ENCODE measurements at places on chromosomes 5 and 9.

DNA sequence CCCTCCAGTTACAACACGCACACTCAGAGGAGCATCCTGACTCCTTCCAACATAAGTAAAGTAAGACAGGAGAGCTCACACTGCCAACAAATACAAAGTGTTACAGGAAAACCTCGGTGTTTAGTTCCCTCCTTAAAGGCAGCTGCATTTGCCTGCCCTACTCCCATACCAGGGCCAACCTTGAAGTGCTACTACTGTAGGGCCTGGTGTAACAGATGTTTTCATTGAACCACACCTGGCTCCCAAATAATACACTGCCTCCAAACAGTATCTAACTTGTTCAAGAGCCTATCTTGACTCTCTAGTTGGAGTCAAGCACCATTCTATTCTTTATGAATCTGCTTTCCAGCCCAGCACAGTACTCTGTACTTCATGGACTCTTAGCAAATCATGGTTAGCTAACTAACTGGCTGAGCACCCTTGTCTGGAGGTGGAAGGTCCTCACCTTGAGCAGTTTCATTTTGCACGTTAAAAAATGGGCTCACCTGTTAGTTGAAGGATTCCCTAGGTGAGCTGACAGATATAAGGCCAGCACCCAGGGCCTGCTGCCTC, 34.6 kb downstream of the TTC39B start:
- no peak for DNase-seq

DNA sequence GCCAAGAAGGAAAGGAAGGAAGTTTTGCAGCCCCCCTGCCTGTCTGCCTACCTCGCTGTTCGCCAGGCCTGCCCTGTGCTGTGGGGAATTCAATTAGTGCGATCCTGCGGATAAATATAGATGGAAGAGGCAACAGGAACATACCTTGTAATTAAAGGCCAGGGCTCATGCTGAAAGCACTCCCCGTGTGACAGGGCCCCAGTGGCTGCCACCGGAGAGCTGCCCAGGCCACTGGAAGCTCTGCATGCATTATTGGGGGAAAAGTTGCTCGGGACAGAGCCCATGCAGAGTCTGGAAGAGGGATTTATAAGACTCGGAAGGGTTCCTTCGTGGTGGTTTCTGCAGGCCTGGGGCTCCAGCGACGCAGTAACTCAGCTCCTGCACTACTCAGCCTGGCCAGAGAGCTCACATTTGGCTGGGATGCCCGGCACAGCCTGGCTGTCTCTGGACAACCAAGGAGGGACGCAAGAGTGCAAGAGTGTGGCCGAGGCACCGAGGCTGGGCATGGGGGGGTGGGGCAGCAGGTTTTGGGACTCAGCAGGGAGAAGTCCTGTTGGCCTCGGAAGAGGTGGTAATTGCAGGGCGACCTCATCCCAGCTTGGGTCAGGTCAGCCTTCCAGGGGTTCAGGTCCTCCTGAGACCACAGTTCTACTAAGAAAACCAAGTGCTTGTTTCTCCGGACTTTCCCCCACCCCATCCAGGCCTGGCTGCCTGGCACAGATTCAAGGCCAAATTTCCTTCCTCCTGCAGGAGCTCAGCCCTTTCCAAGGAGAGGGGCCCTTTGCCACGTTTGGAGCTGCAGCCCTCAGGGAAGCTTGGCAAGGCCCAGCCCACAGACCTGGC, 68.1 kb upstream of the GGTA1 start:
- DNase-seq: no peak

- DNase-seq: no peak
Measured at GRCh38 chr5:149617760-149618306, 36.5 kb downstream of the ARHGEF37 start.

DNA sequence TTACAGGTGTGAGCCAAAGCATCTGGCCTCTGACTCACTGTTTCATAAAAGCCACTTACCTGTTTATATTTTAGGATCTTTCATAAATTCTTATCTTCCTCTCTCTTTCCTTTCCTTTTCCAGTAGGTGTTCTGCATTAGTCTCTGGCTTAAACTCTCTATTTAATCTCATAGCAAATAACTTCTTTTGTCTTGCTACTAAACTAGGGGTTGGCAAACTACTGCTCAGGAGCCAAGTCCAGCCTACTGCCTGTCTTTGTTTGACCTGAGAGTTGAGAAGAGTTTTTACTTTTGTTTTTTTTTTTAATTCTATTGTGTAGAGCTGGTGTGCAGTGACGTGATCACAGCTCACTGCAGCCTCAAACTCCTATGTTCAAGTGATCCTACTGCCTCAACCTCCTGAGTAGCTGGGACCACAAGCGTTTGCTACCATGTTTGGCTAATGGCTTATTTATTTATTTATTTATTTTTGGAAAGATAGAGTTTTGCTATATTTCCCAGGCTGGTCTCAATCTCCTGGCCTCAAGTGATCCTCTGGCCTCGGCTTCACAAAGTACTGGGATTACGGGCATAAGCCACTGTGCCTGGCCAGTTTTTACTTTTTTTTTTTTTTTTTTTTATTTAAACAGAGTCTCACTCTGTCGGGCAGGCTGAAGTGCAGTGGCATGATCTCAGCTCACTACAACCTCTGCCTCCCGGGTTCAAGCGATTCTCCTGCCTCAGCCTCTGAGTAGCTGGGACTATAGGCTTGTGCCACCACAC, 5.4 kb upstream of the NDFIP1 start:
- no peak for DNase-seq

- DNase-seq: no peak
Measured at GRCh38 chr5:154589511-154589910, 111.5 kb upstream of the HAND1 start.

- DNase-seq: no peak
Measured at GRCh38 chr5:59067956-59068656, 485.2 kb downstream of the RAB3C start.

DNA sequence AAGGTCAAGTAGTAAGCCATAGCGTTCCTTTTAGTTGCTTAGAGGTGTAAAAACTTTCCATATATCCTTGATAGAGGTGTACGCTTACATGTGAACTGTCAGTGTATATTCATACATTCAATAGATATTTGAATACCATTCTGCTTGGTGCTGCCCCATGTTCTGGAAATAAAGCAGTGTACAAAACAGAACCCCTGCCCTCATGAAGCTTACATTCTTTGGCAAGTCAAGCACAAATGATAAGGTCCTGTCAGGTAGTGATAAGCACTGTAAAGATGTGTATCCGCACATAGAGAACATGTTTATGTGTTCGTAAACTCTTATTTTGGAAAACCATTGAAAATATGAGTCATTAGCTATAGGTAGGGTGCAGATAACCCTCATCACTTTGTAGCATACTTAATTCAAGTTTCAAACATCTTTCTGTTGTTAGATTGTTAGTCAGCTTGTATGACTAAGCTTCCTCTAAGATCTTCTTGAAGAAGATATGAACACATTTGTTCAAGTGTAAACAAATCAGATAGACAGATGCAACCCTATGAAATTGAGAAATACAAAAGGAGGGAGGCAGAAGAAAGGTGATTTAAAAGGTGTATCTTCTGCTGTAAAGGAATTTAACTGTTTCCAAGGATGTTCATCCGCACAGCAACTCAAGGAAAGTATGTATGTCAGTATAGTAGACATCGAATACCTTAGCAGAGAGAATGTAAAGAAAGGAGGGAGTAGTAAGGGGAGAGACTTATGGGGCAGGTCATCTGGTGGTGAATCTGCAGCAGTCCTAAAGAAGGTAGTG, 1.6 kb downstream of the GTF3C4 start:
- no peak for DNase-seq

DNA sequence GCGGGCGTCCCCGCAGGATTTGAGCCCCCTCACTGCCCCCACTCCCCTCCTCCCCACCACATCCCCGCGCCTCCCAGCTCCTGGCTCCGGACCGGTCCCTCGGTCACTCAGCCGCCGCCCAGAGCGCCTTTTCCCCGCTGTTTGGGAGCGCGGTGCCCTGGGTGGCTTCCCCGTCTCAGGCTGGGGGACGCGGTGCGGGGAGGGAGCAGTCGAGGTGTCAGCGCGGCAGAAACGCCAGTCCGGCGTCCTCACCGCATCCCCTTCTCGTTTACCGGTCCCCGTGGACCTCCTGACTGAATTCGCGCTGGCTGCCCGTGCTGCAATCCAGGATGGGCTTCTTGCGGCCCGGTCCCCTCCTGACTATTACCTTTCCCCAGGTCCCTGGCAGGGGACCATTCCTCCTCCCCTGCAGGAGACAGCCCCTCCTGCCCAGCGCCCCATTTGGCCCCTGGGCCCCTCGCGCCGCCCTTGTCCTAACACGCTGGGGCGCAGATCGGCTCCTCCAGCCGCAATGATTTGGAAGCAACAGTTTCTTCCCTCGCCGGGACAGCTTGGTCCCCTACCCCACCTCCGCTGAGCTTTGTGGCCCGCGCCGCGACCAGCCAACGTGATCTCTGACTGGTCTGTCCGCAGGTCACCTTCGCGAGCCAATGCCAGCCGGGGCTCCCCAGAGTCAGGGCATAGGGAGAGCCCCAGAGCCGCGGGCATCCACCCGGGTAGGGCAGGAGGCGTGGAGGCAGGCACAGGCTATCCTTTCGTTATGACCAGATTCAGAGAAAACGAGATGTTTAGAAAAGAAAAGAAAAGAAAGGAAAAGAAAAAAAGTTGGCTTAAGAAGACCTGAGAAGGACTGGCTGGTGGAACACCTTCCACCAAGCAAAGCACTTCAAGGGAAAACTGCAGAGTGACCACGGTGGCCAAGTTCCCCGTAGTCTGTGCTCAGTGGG, 1.2 kb downstream of the ANKRD33B start:
- DNase-seq: no peak

GRCh38 chr5:19802686-19803085, 185.3 kb downstream of the CDH18 start:
- DNase-seq: no peak

- DNase-seq: no peak
Measured at GRCh38 chr5:159449925-159450324, 119.6 kb upstream of the IL12B start.

DNA sequence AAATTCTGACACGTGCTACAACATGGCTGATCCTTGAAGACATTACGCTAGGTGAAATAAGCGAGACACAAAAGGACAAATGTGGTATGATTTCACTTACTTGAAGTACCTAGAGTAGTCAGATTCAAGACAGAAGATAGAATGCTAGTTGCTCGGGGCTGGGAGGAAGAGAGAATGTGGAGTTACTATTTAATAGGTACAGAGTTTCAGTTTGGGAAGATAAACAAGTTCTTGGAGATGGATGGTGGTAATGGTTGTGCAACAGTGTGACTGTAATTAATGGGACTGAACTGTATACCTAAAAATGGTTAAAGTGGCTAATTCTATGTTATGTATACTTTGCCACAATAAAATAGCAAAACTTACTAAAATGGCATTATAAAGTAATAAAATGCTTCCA, 34.4 kb downstream of the PAM start:
- DNase-seq: no peak

GRCh38 chr5:148491793-148492184, 108.0 kb downstream of the FBXO38 start:
- DNase-seq: no peak

- DNase-seq: no peak
Measured at GRCh38 chr5:177122566-177122965, 11.0 kb upstream of the NSD1 start.

- DNase-seq: no peak
Measured at GRCh38 chr5:178416919-178417318, 173.3 kb downstream of the COL23A1 start.

- DNase-seq: no peak
Measured at GRCh38 chr5:38479315-38479904, 77.0 kb downstream of the LIFR start.

GRCh38 chr9:114677418-114677817, 4.6 kb downstream of the TEX48 start:
- no peak for DNase-seq

GRCh38 chr5:195401-196160, 4.3 kb downstream of the LRRC14B start:
- no peak for DNase-seq

DNA sequence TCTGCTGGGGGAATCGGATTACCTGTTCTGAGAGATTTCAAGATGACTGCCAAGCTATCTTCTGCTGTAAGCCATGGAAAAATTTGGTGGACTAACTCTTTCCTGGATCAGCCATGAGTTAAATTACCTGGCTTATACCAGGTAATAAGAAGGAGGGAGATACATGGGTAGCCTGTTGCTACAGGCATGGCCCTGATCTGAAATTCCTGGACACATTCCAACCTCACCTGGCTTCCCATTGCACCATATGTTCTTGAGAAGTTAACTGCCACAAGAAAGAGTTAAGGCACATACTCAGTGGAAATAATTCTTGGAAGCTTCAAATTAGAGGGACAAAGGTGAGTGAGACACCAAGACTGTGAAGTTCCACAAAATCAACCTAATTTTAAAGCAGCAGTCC, 371.3 kb downstream of the ACTL7B start:
- no peak for DNase-seq

DNA sequence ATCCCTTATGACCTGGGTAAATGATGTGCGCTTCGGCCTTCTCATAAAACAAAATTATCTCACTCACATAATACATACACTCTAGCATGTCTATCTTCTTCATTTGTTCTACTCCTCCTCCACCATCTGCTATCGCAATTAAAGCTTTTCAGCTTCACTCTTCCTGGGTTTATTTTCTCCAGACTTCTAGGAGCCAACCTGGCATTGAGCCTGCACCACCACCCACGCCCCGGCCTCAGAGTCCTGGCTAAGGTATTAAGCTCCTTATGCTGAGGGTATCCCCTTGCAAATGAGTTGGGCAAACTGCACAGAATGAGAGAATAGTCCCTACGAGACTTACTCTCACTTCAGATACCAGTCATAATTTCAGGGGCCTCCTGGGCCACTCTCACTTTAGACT, 236.1 kb upstream of the CDH12 start:
- no peak for DNase-seq

DNA sequence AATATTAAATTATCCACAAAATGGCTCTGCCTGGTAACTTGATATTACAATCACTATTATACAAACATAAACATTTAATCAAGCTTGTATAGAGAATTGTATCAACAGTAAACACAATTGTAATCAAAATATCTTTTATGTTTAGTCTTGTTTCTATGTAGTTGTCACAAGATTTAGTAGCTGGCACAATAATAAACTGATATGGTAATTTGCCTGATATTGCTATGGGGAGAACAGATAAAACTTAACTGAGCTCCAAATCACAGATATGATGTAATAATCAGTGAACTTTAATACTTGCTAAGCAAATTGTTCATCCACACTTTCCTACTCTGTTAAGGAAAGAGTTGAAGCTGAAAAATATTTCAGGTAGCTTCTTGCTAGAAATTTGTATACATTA, 189.8 kb downstream of the MPDZ start:
- DNase-seq: no peak

- no peak for DNase-seq
Measured at GRCh38 chr5:137838976-137839375, 28.7 kb upstream of the MYOT start.

DNA sequence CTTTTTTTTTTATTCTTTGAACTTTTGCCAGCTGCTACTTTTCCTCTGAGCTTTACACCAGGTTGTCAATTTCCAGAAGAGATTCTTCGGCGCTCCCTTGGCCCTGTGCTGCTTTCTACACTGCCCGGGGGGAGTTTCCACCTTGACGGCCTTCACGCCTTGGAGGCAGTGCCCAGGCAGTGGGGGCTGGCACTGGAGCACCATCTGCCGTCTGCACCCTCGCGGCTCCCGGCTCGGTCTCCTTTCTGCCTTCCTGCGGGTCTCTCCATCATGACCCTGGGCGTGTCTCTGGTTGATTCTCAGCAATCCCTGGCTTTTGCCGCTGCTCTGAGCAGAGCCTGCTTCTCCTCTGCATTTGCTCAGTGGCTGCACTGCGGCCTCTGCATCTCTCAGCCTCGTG, 2.9 kb downstream of the SLC6A18 start:
- DNase-seq: no peak
